ENCODE measurements at places on chromosomes 13 and 19.

- DNase-seq = no peak
These were observed 1258.6 kb downstream of the PCDH9 start for GRCh38 chr13:65971541-65971940.

GRCh38 chr13:104757712-104758111, 1691.5 kb upstream of the SLC10A2 start:
- DNase-seq = no peak

DNA sequence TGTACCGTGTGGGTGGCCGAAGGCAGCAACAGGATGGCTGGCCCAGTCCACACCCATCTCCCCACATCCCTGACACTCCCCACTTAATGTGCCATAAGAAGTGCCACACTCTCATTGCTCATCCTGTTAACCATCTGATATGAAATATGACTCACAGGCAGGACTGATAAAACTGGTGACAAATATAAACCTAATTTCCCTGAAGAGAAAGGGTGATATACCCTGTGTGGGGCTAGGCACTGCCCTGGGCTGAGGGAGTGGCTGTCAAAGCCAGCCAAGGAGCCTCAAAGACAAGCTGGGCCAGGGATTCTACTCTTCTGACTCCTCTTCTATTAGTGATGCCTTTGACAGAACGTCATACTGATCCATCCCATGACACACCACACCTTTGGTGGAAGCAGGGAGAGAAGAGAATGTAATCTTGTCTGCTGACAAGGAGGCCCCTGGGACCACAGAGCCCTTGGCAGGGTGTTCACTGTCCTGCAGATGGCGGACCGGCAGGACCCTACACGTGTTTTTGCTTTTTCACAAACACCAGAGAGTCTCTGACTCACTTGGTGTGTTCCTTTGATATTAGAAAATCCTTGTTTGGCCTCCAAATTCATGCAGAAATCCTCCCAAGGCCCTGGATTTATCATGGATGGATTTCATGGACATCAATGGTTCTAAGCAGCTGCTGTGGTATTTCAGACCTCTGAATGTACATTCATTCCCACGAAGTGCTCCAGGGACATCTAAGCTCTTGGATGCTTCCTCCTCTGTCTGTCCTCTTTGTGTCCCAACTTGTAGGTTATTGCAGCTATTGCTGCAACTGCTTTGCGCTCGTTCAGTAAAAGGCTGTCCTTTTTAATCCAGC, 98.0 kb upstream of the WASF3 start:
- no peak for DNase-seq

GRCh38 chr19:38635483-38636399, 11.7 kb upstream of the ACTN4 start:
- no peak for DNase-seq

DNA sequence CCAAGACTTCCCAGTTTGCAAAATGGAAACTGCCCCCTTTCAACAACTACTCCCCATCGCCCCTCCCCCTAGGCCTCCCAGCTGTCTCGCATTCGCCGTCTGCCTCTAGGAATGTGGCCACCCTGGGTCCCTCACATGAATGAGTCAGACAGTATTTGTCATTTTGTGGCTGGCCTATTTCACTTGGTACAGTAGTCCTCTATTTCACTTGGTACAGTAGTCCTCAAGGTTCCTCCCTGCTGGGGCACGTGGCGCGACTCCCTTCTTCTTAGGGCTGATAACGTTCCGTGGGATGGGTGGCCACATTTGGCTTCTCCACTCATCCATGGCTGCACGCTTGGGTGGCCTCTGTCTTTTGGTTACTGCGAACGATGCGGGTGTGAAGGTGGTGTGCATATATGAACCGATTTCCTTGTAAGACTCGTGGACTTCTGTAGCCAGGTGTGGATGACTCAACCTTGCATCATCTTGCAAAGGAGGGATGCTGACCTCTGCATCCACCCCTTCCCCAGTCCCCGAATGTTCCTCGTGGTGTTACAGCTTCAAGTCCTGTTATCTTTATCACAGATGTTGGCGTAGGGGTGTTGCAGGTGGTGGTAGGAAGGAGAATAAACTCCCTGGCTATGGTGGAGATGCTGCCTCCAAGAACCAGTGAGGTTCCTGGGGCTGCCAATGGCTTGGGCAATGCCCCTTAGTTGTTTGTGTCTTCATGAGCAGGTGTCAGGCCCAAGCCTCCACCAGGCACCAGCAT, 112.1 kb upstream of the SOX1 start:
- DNase-seq = no peak

DNA sequence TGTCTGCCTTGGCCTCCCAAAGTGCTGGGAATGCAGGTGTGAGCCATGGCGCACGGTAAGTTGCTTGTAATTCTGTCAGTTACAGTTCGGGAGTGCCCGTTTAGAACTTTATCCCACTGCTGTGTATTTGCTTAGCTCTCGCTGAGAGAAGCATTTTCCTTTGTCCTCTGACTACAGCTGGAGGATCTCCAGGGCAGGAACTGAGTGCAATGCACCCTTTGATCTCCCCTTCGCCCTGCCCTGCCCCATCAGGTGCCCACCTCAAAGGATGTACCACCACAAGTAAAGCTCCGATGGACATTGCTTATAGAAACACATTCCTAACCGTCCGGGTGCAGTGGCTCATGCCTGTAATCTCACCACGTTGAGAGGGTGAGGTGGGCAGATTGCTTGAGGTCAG, 6.5 kb downstream of the BRME1 start:
- no peak for DNase-seq

DNA sequence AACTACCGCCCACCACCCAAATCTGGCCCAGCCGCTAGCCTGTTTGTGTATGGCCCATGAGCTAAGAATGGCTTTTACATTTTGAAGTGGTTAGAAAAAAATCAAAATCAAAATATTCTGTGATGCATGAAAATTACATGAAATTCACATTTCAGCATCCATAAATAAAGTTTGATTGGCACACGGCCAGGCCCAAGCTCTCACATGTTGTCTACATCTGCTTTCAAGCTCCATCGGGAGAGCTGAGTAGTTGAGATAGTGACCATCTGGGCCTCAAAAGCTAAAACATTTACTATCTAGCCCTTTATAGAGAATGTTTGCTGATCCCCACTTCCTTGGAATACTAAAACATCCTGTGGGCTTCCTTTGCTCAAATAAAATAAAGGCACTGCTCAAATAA, 14.5 kb downstream of the RFX2 start:
- DNase-seq = no peak

DNA sequence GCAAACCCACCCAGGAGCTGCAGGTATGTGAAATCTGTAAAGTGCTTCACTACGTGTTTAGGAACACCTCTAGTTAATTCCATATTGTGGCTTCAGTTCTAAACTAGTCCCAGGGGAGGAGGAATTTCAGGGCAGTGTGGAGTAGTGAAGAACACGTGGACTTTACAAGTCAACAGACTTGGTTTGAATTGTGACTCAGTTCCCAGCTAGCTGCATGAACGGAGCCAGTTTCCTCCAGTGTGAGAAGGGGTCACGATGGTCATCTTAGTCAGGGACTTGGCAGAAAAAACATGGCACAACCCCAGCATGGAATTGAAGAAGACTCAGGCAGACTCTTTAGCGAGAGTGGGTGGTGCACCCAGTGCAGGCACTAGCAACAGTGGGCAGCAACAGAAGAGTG, 175.7 kb upstream of the UBL3 start:
- DNase-seq = no peak

DNA sequence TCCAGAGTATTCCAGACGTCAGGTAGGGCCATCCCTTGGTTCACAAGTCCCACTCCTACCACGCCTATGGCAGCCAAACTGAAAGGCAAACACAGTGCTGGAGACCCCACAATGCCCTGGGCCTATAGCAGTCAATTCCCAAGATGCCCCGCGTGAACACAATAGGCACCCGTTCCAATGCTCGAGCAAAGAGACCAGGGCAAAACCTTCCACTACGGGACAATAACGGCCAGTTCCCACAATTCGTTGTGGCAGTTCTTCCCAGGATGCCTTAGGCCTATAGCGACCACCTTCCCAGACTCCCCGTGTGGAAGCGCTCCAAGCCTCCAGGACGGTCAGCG, 538 bp downstream of the ZNF428 start:
- DNase-seq = no peak

- DNase-seq = no peak
These were observed 1.3 kb upstream of the LRCH1 start for GRCh38 chr13:46551410-46552302.

GRCh38 chr19:15220833-15221232, 11.4 kb downstream of the EPHX3 start:
- DNase-seq = no peak

GRCh38 chr19:1855040-1855827, 7.0 kb upstream of the REXO1 start:
- peak; percentile 54 for DNase-seq

- no peak for DNase-seq
These were observed 5.2 kb downstream of the SYDE1 start for GRCh38 chr19:15112385-15112784.

GRCh38 chr13:113548778-113549621, 35.6 kb upstream of the TFDP1 start:
- no peak for DNase-seq

- DNase-seq = no peak
These were observed 227.0 kb upstream of the SLITRK5 start for GRCh38 chr13:87444135-87444534.

DNA sequence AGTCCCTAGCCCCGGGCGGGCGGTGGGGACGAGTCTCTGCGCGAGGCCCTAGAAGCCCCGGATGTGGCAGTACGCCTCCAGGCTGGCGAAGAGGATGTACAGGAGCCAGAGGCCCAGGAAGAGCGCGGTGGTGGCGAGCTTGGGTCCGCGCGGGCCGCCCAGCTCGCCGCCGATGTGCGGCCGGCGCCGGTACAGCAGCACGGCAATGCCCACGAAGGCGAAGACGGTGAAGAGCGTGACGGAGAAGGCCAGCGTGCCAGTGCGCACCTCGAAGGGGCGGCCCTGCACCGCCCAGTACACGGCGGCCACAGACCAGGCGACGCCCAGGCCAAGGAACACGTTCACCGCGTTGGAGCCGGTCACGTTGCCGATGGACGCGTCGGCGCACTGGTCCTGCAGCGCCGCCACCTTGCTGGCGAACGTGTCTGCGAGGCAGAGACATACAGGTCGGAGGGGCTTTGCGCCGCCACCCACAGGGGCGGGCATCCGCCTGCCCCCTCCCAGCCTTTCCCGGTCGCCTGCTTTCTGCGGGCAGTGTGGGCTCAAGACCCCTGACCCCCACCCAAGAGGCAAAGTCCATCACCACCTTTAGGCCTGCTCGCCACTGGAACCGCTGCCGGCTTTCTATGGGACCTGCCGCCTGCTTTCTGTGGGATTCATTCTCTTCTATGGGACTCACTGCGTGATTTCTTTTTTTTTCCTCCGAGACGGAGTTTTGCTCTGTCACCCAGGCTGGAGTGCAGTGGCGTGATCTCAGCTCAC, 10.9 kb upstream of the MEIS3 start:
- no peak for DNase-seq
